Neural crest cell (in vitro differentiated cells): ENCODE measurements at places on chromosomes 6 and 20. TPM values are rescaled to one million over a fixed set of nuclear protein-coding genes. Genes with fewer than 3 reads are reported as not detected.

DNA sequence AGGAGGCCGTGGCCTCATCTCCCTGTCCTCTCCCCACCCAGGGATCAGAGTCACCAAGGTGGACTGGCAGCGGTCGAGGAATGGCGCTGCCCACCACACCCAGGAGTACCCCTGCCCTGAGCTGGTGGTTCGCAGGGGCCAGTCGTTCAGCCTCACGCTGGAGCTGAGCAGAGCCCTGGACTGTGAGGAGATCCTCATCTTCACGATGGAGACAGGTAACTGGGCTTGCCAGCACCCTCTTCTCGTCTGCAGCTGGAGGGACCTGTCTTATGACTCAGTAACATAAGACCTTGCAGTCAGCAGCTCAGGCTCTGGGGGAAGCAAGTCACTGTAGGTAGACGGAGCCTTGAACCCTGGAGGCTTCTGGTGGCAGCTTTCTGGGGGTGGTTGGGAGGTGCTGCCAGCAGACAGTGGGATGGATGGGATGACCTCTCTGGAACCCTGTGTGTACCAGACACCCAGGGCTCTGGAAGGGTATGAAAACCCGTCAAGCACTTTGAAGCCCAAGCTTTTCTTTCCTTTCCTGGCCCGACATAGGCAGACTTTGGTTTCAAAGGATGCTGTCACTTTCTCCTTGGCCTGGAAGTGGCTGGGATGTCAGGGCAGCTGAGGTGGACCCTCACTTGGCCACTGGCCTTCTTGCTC lies 13.8 kb downstream of the TGM6 start:
- no peak overlapping the region for H3K4me3 ChIP-seq
- no peaks in the 10 kb centered on the region for H3K4me1 ChIP-seq
- H3K27me3 ChIP-seq, result peaks cover 12% of the 10 kb centered on the region
- DNase-seq, result no peak
- H3K27ac ChIP-seq, result no peak overlapping the region
- H3K36me3 ChIP-seq, result no peaks in the 10 kb centered on the region

GRCh38 chr20:49562311-49563014 lies 5.5 kb downstream of the PTGIS start:
- H3K27ac ChIP-seq, result peak overlapping the region; percentile 71
- no peaks in the 10 kb centered on the region for H3K36me3 ChIP-seq
- H3K4me3 ChIP-seq, result no peak overlapping the region
- no peak for DNase-seq
- no peaks in the 10 kb centered on the region for H3K27me3 ChIP-seq
- peaks cover 18% of the 10 kb centered on the region for H3K4me1 ChIP-seq

GRCh38 chr6:15296735-15297134 lies 50.9 kb downstream of the JARID2 start:
- H3K27me3 ChIP-seq, result no peaks in the 10 kb centered on the region
- no peak overlapping the region for H3K4me3 ChIP-seq
- no peak for DNase-seq
- peaks cover 34% of the 10 kb centered on the region for H3K4me1 ChIP-seq
- no peak overlapping the region for H3K27ac ChIP-seq
- peaks cover 4% of the 10 kb centered on the region for H3K36me3 ChIP-seq

- no peak overlapping the region for H3K27ac ChIP-seq
- no peak for DNase-seq
- H3K4me1 ChIP-seq, result no peaks in the 10 kb centered on the region
These were observed 36.3 kb upstream of the ADGRG6 start for GRCh38 chr6:142265476-142265875.

DNA sequence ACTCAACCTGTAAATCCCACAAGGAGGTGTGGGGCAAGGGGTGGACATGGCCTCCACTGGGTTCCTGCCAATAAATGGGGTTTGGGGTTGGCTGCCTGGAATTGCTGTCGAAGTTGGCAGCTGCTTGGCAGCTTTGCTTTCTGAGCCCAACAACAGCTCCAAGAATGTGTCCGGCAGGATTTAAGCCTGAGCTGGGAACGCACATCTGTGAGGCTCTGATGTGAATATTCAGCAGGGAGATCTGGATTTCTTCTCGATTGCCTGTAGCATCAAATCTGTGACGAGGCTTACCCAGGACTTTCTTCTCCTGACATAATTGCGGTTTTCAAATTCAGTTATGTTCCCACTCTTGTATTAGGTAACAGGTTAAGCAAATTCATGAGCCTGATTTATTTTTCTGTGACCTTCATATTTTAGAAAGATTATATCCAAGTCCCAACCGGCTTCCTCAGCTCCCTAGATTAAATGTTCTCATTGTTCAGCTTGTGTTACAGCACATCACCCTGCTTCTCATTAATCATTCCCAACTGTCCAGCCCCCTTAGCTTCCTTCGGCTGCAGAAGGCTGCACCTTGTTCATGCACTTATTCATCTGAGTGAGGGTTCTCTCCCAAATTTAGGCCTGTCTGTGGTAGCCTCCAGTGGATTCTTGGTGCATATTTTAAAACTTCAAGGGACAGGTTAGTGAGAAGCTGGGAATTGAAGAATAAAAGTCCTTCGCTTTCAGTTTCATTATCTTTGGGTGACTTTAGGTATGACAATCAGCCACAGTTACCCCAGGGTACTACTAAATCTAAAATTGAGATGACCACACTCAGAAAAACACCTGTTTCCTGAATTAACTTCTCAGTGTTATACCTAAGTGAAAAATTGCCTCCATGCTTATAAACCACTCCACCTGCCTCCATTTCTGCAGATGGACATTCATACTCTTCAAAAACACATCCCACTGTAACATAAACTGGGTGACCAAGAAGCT lies 310.0 kb downstream of the ESR1 start:
- DNase-seq, result no peak
- H3K27me3 ChIP-seq, result no peaks in the 10 kb centered on the region
- no peak overlapping the region for H3K4me3 ChIP-seq
- peak overlapping the region; percentile 2 for H3K27ac ChIP-seq
- no peaks in the 10 kb centered on the region for H3K4me1 ChIP-seq

DNA sequence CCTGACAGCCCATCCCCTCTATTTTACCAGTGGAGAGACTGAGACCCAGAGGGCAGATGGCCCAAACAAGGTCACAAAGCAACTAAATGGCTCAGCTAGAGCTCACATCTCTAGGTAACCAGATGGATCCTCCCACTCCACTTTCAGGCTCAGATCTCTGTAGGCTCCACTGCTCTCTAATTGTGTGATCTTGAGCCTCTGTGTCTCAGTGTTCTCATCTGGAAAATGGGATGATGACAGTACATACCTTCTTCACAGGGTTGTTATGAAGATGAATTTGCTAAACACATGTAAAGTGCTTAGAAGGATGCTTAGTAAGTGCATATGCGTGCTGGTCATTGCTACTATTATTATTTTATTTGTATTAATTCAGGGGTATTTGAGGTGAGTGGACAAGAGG lies 40.5 kb downstream of the RAB44 start:
- DNase-seq, result no peak
- H3K36me3 ChIP-seq, result no peaks in the 10 kb centered on the region
- H3K4me1 ChIP-seq, result peaks cover 7% of the 10 kb centered on the region

- H3K36me3 ChIP-seq, result peaks cover 6% of the 10 kb centered on the region
- H3K4me3 ChIP-seq, result peak overlapping the region; percentile 100
- H3K27me3 ChIP-seq, result peaks cover 55% of the 10 kb centered on the region
- DNase-seq, result peak; percentile 33
- no peak overlapping the region for H3K27ac ChIP-seq
These were observed 159.9 kb downstream of the OR2B2 start for GRCh38 chr6:27752038-27752885.

DNA sequence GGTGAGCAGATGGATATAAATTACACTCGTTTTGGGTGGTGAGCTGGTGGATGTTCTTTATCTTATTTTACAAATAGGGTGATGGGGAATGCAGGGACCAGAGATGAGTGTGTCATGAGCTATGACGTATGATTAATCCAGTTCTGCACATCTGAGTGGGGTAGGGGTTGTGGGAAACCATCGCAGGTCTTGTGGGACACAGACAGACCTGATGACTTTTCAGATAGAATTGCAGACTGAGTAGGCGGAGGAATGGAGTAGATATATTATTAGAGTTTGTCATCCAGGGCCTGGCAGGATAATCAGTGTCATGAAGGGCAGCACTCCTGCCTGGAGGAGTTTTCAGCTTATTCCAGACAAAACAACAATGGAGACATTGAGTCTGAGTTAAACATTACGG lies 12.9 kb upstream of the DSP start:
- H3K36me3 ChIP-seq, result no peaks in the 10 kb centered on the region
- DNase-seq, result no peak
- peaks cover 10% of the 10 kb centered on the region for H3K4me1 ChIP-seq
- H3K27ac ChIP-seq, result no peak overlapping the region
- no peak overlapping the region for H3K4me3 ChIP-seq
- peaks cover 21% of the 10 kb centered on the region for H3K27me3 ChIP-seq

- no peak overlapping the region for H3K27ac ChIP-seq
- H3K27me3 ChIP-seq, result no peaks in the 10 kb centered on the region
- no peak for DNase-seq
- no peaks in the 10 kb centered on the region for H3K4me1 ChIP-seq
- peaks cover 70% of the 10 kb centered on the region for H3K36me3 ChIP-seq
These were observed 29.9 kb downstream of the FBXO30 start for GRCh38 chr6:145784683-145785082.

DNA sequence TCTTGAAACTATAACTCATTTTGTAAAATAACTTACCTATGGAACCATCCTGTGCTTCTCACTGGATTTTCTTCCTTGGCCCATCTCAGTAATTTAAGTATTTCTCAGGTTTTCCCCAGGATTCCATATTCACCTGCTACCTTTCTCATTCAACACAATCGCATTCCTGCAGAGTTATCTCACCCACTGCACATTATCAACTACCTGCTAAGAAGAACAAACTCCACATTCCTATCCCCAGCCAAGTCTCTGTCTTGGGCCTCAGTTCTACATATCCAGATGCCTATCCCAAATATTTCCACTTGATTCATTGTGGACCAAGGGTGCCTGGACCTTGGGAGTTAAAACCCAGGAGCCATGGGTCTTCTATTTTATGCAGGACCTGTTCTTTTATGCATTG lies 60.2 kb upstream of the KCNQ5 start:
- H3K4me3 ChIP-seq, result no peak overlapping the region
- peaks cover under 1% of the 10 kb centered on the region for H3K4me1 ChIP-seq

Gene CLPSL2
- total RNA-seq, result not detected in 2 replicates

Gene SSTR4
- total RNA-seq, result not detected in 2 replicates

Gene PARD6B
- total RNA-seq, result 9.5 and 9.8 TPM in 2 replicates

Gene RCAN2
- 3.6 TPM in 2 replicates for total RNA-seq

Gene MAFB
- total RNA-seq, result 1.6 and 1.9 TPM in 2 replicates

Gene IRAK1BP1
- total RNA-seq, result 7.8 and 8.4 TPM in 2 replicates

Gene PLN
- total RNA-seq, result not detected in 2 replicates
